ENCODE measurements at places on chromosomes 3 and 15. TPM values are rescaled to one million over a fixed set of nuclear protein-coding genes. Genes with fewer than 3 reads are reported as not detected.

DNA sequence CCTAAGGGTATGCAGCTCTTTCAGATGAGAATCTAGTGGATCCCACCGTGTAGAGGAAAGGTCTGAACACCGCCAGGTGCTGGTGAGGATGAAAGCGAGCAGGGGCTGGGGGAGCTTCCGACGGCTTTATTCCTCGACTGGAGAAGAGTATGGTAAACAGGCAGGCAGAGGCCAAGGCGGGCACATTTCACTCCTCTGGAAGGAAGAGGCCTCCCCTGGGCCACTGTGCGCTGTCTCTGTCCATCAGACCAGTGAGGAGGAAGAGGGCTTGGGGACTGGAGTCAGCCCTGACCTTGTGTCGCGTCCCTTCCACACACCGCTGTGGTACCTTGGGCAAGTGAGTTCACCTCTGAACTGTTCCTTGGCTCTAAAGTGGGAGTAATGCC is 4.2 kb downstream of the GHRL start:
- no peak overlapping the region for H3K4me3 ChIP-seq
- no peak for DNase-seq
- peaks cover 7% of the 10 kb centered on the region for H3K4me1 ChIP-seq
- no peaks in the 10 kb centered on the region for H3K27me3 ChIP-seq
- no peak overlapping the region for H3K27ac ChIP-seq

The UROC1 gene
- polyA plus RNA-seq, result 0.02 TPM

DNA sequence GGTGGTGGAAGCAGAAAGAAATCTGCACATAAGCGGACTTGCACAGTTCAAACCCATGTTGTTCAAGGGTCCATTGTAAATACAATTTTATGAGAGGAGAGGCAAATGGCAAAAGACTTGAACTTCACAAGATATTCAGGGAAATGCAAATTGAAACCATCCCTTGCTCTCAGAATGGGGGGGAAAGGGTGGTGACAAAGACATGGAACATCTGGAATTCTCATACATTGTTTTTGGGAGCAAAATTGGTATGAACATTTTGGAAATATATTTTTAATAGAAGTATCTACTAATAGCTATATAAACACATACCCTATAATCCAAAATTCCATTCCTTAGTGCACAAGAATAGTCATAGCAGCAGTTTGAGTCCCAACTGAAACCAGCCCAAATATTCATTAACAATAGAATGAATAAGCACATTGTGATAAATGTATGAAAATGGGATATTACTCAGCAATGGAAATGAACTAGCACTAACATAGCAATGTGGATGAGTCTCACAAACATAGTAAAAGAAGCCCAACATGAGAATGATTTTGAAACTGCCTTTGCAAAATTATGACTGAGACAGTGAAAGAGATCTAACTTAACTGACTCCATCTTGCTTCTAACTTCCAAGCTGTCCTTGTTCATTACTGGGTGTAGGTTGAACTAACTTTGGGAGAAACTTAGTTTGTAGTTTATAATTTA is 77.2 kb downstream of the CD200R1L start:
- DNase-seq, result no peak
- no peak overlapping the region for H3K4me3 ChIP-seq
- H3K27ac ChIP-seq, result no peak overlapping the region
- no peaks in the 10 kb centered on the region for H3K36me3 ChIP-seq
- H3K27me3 ChIP-seq, result no peaks in the 10 kb centered on the region
- peaks cover 22% of the 10 kb centered on the region for H3K4me1 ChIP-seq

- H3K27ac ChIP-seq, result no peak overlapping the region
- no peak for DNase-seq
These were observed 109.5 kb downstream of the RORA start for GRCh38 chr15:61119556-61119955.

The AGBL1 gene
- polyA plus RNA-seq, result not detected

- H3K4me3 ChIP-seq, result peak overlapping the region; percentile 81
- H3K4me1 ChIP-seq, result peaks cover 16% of the 10 kb centered on the region
- no peak for DNase-seq
These were observed 627 bp upstream of the PLS1 start for GRCh38 chr3:142595581-142595950.
